ENCODE measurements at places on chromosomes 3 and 15. TPM values are rescaled to one million over a fixed set of nuclear protein-coding genes. Genes with fewer than 3 reads are reported as not detected.

Gene TBC1D21
- polyA plus RNA-seq = not detected

Gene SERPINI2
- 0.95 TPM for polyA plus RNA-seq

Gene RHCG
- polyA plus RNA-seq = 1.6 TPM

Gene POLQ
- 7.4 TPM for polyA plus RNA-seq

Gene TERC
- polyA plus RNA-seq = not detected

Gene EAF1
- 21.3 TPM for polyA plus RNA-seq

Gene ARGFX
- polyA plus RNA-seq = not detected

Gene CNTN4
- 27.6 TPM for polyA plus RNA-seq

Gene EFCC1
- 1.5 TPM for polyA plus RNA-seq

Gene DUOXA1
- 0.16 TPM for polyA plus RNA-seq

Gene CYP19A1
- polyA plus RNA-seq = not detected

Gene RETNLB
- not detected for polyA plus RNA-seq

Gene NPTN
- 182 TPM for polyA plus RNA-seq

Gene TRPM1
- 0.58 TPM for polyA plus RNA-seq

Gene DPPA2
- 0.93 TPM for polyA plus RNA-seq

Gene RBMS3
- polyA plus RNA-seq = 15.7 TPM

Gene GOLGA8G
- 0.08 TPM for polyA plus RNA-seq

Gene CFAP44
- 26.1 TPM for polyA plus RNA-seq

Gene A4GNT
- polyA plus RNA-seq = 0.85 TPM

Gene GSK3B
- polyA plus RNA-seq = 48.6 TPM

Gene SMAD6
- 25.6 TPM for polyA plus RNA-seq

Gene GOLGA6L7
- 0.25 TPM for polyA plus RNA-seq

Gene APOD
- 8.2 TPM for polyA plus RNA-seq

Gene MB21D2
- polyA plus RNA-seq = 16.3 TPM

Gene PLS1
- 28.2 TPM for polyA plus RNA-seq

Gene BNC1
- 0.23 TPM for polyA plus RNA-seq

Gene FOXB1
- not detected for polyA plus RNA-seq

Gene LRRN1
- 22.6 TPM for polyA plus RNA-seq

Gene NMB
- polyA plus RNA-seq = 6.7 TPM

Data from renal cortex interstitium (tissue), 15 donors.